ENCODE measurements at places on chromosomes 13 and 19.

GRCh38 chr19:30663611-30664174, 291.5 kb downstream of the ZNF536 start:
- no peaks in the 10 kb centered on the region for H3K36me3 ChIP-seq
- H3K27me3 ChIP-seq = peaks cover 10% of the 10 kb centered on the region
- H3K4me1 ChIP-seq = no peaks in the 10 kb centered on the region
- no peak overlapping the region for H3K27ac ChIP-seq
- DNase-seq = no peak

DNA sequence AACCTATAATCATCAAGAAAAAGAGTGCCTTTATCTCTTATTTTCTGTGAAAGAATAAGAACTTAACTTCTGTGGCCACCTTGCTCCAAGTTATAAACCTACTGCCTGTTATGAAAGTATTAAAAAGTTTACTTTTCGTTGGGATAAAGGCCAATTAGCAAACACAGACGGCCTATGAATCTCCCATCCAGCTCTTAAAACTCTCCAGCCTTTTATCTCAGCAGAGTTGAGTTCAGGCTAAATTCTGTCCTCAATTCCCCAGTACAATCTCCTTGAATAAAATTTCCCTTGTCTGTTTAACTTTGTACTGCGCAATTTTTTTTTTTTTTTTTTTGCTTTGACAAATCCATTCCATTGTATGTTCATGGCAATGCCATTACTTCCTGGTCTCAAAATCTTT, 1058.4 kb downstream of the SLITRK5 start:
- H3K4me1 ChIP-seq = no peaks in the 10 kb centered on the region
- H3K4me3 ChIP-seq = no peak overlapping the region
- no peak for DNase-seq
- H3K36me3 ChIP-seq = no peaks in the 10 kb centered on the region
- no peaks in the 10 kb centered on the region for H3K27me3 ChIP-seq
- no peak overlapping the region for H3K27ac ChIP-seq

DNA sequence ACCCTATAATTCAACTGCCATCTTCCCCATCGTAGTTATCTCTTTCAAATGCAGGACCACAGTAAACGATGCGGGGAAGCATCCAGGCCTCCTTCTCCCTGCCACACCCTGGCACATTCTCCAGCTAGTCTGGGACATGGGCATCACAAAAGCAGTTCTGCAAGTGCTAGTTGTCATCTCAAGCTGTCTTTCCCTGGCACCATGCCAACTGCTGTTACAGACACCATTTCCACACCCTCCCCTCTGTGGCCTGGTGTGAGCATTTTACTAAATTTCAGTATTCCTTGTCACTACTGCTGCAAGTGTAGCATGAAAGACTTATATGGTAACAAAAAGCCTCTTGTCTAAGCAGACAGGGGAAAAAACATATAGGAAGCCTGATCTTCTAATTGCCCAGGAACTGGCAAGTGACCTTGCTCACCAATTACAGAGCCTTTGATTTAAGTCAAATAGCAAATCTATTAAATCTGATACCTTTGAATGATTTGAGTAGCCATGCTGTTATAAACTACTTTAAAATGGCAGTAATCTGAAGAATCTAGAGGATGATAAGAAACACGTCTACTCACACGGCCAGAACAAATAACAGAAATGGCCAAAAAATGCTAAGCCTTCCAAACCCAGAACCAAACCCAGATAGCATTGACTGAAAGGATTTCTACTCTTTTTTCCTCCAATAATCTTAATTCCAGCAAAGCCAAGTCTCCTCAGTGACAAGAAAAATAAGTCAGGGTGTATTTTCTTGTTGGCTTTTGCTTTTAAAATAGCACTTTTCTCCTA, 179.0 kb downstream of the NUFIP1 start:
- no peak for DNase-seq
- H3K36me3 ChIP-seq = no peaks in the 10 kb centered on the region
- H3K27me3 ChIP-seq = no peaks in the 10 kb centered on the region
- no peak overlapping the region for H3K27ac ChIP-seq
- no peak overlapping the region for H3K4me3 ChIP-seq

- H3K36me3 ChIP-seq = no peaks in the 10 kb centered on the region
- H3K4me3 ChIP-seq = no peak overlapping the region
- H3K27ac ChIP-seq = no peak overlapping the region
- DNase-seq = no peak
- H3K4me1 ChIP-seq = peaks cover 5% of the 10 kb centered on the region
Measured at GRCh38 chr13:30832377-30832776, 73.7 kb upstream of the MEDAG start.

- H3K4me1 ChIP-seq = peaks cover 52% of the 10 kb centered on the region
- no peak overlapping the region for H3K4me3 ChIP-seq
- H3K36me3 ChIP-seq = peaks cover 6% of the 10 kb centered on the region
- H3K27me3 ChIP-seq = peaks cover 35% of the 10 kb centered on the region
- no peak for DNase-seq
Measured at GRCh38 chr13:48578516-48579164, 45.8 kb upstream of the RCBTB2 start.

- no peak for DNase-seq
- H3K27ac ChIP-seq = no peak overlapping the region
- H3K27me3 ChIP-seq = peaks cover 10% of the 10 kb centered on the region
- no peaks in the 10 kb centered on the region for H3K4me1 ChIP-seq
- no peaks in the 10 kb centered on the region for H3K36me3 ChIP-seq
Measured at GRCh38 chr13:33108620-33109019, 92.4 kb downstream of the KL start.

DNA sequence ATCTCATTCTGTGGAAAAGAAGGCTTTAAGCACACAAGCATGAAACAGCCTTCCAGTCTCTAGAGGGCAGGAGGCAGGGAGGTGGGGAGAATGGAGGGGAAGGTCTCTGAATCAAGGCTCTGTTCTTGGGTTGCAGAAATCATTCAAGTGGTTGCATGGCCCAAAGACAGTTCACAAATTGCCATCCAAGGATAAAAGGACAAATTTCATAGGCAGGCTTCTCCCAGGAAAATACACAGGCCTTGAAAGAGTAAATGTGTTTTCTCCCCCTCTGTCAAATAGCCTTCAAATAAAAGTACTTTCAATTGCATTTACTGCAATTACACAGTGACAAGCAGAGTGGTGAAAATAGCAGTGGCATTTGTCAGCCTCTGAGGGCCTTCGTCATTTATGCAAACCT, 450.8 kb downstream of the DCT start:
- H3K27ac ChIP-seq = no peak overlapping the region
- no peak for DNase-seq
- H3K4me1 ChIP-seq = no peaks in the 10 kb centered on the region

DNA sequence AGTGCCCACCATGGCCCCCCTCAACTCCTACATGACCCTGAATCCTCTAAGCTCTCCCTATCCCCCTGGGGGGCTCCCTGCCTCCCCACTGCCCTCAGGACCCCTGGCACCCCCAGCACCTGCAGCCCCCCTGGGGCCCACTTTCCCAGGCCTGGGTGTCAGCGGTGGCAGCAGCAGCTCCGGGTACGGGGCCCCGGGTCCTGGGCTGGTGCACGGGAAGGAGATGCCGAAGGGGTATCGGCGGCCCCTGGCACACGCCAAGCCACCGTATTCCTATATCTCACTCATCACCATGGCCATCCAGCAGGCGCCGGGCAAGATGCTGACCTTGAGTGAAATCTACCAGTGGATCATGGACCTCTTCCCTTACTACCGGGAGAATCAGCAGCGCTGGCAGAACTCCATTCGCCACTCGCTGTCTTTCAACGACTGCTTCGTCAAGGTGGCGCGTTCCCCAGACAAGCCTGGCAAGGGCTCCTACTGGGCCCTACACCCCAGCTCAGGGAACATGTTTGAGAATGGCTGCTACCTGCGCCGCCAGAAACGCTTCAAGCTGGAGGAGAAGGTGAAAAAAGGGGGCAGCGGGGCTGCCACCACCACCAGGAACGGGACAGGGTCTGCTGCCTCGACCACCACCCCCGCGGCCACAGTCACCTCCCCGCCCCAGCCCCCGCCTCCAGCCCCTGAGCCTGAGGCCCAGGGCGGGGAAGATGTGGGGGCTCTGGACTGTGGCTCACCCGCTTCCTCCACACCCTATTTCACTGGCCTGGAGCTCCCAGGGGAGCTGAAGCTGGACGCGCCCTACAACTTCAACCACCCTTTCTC, 8.2 kb downstream of the FOXA3 start:
- DNase-seq = no peak
- H3K4me3 ChIP-seq = no peak overlapping the region
- H3K27ac ChIP-seq = no peak overlapping the region
- H3K36me3 ChIP-seq = no peaks in the 10 kb centered on the region

GRCh38 chr13:99731747-99732146, 230.5 kb downstream of the TM9SF2 start:
- no peak overlapping the region for H3K4me3 ChIP-seq
- no peaks in the 10 kb centered on the region for H3K4me1 ChIP-seq
- no peaks in the 10 kb centered on the region for H3K36me3 ChIP-seq
- no peak overlapping the region for H3K27ac ChIP-seq

DNA sequence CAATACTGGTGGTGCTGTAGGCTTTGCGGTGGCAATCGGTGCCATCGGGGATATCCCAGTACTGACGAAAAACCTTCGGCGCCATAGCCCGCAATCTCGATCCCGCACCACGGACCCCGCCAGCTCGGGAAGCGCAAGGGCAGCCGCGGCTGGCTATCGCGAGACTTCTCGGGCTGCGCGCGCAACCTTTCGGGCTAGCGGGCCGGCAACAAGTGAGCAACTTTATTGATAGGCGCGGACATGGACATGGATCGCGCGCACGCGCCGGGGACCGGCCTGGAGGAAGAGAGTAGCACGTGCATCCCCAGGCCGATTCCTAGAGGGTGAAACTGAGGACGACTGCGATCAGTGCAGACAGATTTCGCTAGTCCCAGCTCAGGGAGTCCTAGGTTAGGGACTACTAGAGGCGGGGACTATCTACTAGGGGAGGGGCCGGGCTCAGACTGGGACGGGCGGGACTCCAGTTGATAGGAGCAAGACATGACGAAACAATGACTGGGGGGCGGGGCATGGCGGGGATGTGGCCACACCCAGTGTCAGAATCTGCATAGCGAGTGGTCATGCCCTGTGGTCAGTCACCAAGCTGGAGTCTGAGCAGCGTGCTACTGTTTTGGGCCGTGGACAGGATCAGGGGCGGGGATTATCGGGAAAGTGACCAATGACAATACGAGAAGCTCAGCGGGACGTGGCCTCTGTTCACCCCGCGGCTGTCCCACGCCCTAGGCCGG, at the start of gene NDUFA11:
Gene NDUFA11 (minus strand): TSS at position 167 of the 728 bp plus-strand sequence. CDS start 82 bp downstream, at position 85.
- H3K4me3 ChIP-seq = peak within 1 kb of the TSS; percentile 91
- H3K27me3 ChIP-seq = no peaks in the 10 kb centered on the region

GRCh38 chr13:28607187-28607955, 51.6 kb upstream of the POMP start:
- H3K27me3 ChIP-seq = peaks cover 10% of the 10 kb centered on the region
- DNase-seq = no peak
- peaks cover 21% of the 10 kb centered on the region for H3K4me1 ChIP-seq
- no peaks in the 10 kb centered on the region for H3K36me3 ChIP-seq
- H3K4me3 ChIP-seq = no peak overlapping the region
